ENCODE measurements at places on chromosomes 4 and X.

- ATAC-seq, result no peak
Observed at GRCh38 chrX:39144323-39144722, 343.1 kb downstream of the MID1IP1 start.

DNA sequence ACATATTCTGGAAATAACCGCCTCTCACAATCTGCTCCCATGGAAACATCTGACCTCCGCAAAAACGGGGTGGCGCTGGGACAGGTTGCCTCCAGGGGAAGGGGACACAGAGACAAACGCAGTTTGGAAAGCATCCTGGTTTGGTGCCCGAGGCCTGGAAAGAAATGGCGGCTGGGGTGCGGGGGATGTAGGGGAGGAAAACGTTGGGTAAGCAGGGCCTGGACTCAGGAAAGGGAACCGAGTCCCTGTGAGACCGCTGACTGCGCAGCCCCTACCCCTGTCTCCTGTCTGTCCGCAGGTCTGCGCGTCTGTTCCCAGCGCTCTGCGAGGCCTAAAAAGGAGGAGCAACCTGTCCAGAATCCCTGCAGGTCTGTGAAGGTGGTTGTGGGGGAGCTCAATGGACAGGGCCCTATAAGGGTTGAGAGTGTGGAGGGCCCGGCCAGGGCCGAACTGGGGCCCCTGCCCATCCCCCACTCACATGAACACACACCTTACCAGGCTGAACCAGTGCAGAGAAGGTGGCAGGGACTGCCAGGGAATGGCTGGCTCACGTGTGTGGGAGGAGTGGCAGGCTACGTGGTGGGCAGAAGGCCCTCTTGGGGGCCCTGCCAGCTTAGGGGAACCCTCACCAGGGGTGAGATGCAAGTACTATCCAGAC lies 672 bp downstream of the TCEAL3 start:
- ATAC-seq, result peak; percentile 47

DNA sequence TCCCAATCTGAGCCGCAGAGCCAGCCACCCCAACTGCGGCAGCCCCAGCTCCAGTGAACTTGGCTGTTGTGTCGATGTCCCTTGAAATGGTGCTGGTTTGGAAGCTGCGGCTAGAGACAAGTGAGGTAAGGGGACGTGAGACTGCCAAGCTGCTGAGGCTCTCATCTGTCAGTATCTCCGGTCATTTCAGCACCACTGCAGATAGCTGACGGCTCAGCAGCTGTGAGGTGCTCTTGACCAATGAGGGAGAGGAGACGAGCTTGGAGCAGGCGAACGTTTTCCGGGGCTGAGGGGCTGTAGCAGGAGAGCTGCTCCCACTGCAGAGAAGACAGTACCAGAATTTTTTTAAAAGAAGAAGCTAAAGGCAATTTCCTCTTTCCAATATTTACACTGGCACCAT lies 175.5 kb upstream of the CASK start:
- no peak for ATAC-seq

DNA sequence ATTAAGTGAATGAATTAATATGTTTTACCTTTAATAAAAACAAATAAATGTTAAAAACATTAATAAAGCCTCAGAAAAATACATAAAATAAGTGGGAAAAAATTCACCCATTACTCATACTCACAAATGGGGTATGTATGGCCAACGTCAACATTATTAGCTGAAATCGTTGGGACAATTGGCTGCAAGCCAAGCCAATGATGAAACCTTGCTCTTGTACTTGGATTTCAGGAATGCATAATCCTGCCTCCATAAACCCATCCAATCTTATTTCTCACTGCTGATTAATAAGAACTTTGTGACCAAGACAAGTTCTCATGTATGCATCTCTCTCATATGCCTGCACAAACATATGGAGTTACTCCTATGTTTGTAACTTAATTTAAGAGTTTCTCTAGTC lies 35.3 kb upstream of the ADAMTS3 start:
- ATAC-seq, result no peak

DNA sequence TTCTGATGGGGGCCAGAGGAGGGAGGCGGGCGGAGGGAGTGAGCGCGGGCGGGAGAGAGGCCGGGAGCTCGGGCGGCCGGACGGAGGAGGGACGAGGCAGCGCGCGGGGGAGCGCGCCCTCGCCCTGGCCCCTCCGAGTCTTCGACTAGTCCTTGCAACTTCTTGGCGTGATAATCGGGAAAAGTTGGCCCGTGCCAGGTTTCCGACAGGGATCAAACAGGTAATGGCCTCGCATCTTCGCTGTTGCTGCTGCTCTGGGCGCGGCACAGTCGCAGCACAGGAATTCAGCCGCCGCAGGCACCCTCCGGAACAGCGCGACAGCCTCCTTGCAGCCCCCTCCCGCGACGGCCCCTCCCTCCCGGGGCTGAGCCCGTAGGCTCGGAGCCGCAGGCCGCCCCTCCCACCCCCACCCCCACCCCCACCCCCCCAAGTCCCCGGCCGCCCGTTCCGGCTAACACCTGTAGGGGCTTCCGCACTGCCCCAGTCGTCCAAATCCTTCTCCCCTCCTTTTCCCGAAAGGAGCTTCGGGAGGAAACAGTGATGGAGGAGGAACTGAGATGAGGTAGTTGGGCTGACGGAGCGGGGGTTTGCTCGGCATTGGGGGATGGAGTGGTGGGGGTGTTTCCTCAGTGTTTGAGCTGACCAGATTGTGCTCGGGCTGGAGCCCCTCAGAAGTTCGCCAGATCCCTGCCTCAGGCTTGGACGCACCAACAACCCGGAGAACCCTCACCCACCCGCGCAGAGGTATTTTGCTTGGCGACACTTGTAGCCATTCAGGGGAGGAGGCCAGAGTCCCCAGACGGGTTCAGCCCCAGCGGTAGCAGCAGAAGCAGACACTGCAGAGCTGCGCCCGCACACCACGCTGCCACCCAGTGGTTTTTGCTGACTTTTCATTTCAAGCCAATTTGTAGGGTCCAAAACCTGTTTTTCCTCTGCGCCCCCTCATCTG lies at the start of gene FGF13:
FGF13 (minus strand) TSS at position 319 of the 949 bp plus-strand sequence. CDS start 714 bp downstream, outside the sequence.
- ATAC-seq, result no peak

- peak; percentile 86 for ATAC-seq
Observed at GRCh38 chr4:139083956-139084803, 68.6 kb downstream of the NOCT start.

DNA sequence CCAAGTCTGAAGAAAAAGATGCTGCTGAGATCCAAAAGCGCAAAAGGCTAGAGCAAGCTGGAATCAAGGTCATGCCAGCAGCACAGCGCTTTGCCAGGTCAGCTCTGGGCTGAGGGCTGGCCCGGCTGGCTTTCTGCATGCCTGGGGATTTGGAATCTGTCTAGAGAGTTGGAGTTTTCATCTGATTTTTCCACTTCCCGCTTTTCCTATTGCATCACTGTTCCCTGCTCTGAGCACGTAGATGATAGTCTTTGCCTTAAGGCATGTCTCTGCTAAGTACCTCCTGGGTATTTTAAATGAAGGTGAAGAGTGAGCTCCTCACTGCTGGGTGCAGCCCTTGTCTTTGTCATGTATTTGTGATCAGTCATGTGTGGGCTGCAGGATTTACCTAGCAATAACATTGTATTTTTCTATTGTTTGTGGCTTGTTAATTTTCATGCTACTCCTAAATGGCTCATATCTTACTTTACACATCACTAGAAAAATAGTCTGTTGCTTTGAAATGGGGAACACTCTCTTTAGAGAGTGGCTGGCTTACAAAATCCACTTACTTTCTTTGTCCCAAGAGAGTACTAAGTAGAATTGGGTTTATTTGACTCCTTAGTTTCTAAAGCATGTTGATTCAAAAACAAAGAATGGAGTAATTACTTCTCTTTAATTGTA lies 82.8 kb downstream of the LIMCH1 start:
- peak; percentile 28 for ATAC-seq

DNA sequence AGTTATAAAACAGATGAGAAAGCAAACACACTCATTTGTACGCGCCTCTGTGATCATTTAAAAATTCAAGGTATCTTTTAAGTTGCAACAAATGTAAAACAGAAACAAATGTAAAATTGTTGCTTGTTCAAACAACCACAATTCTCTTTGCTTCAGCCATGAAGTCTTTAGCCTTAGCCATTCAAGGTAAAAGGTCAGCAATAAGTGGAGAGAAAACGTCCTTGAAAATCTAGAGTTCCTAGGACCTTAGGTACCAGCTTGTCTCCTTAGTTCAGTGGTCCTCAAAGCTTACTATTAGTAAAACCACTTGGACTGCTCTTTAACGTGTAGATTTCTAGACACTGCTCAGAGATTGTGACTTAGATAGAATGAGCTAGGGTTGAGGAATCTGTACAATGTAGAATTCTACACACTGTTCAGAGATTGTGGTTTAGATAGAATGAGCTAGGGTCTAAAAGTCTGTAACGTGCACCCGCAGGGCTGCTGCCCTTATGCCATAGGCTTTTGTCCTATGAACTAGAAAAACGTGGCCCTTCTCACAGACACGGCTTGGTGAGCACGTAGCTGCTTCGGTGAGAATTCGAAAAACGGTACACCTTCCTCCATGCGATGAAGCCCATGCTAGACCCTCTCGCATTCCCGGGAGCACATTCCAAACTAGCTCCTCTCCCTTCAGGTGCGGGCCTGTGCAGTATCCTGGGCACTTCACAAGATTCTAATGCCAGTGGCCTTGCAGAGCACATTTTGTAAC lies 1.7 kb downstream of the PLAC8 start:
- no peak for ATAC-seq

DNA sequence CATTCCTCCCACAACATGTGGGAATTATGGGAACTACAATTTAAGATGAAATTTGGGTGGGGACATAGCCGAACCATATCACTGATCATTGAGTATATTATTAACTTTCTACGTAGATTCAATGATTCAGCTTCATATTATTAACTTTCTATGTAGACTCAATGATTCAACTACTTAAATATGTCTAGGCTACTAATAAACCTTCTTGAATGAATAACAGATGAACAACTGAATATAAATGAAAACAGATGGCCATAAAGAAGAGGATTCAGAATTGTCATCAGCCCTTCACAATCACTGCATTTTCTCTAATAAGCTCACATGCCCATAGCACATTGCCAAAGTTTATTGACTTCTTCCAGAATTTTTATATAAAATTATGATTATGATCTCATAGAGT lies 57.0 kb downstream of the CEP44 start:
- ATAC-seq, result no peak
